ENCODE measurements at places on chromosomes 16 and 17. TPM values are rescaled to one million over a fixed set of nuclear protein-coding genes. Genes with fewer than 3 reads are reported as not detected.

Gene ABCC6
- 3.4 TPM for total RNA-seq

Gene CCDC78
- 0.59 TPM for total RNA-seq

Gene CDH3
- 28.3 TPM for total RNA-seq

Gene DRC3
- 19.9 TPM for total RNA-seq

Gene KRTAP17-1
- not detected for total RNA-seq

Gene KDM8
- total RNA-seq: 4.2 TPM

Gene LHX1
- total RNA-seq: 2.9 TPM

Gene MT2A
- 5.6 TPM for total RNA-seq

Gene CEP295NL
- total RNA-seq: 3.1 TPM

Gene TGFB1I1
- total RNA-seq: 14.3 TPM

Gene CFAP97D1
- total RNA-seq: 0.10 TPM

Gene KCNJ2
- 13.0 TPM for total RNA-seq

Gene MAPT
- total RNA-seq: 48.2 TPM

Gene TP53TG3F
- total RNA-seq: not detected

Gene RPS15A
- 2,682 TPM for total RNA-seq

Gene TEX14
- 0.30 TPM for total RNA-seq

Gene TP53TG3B
- total RNA-seq: not detected

GRCh38 chr17:50027881-50028735 lies 27.8 kb upstream of the ITGA3 start:
- no peak for DNase-seq

GRCh38 chr17:77045441-77046041 lies 95.2 kb upstream of the SEC14L1 start:
- no peak for DNase-seq

- no peak for DNase-seq
Observed at GRCh38 chr17:69605571-69605970, 191.1 kb downstream of the MAP2K6 start.

GRCh38 chr17:73879987-73880386 lies 235.7 kb upstream of the SDK2 start:
- DNase-seq: no peak

DNA sequence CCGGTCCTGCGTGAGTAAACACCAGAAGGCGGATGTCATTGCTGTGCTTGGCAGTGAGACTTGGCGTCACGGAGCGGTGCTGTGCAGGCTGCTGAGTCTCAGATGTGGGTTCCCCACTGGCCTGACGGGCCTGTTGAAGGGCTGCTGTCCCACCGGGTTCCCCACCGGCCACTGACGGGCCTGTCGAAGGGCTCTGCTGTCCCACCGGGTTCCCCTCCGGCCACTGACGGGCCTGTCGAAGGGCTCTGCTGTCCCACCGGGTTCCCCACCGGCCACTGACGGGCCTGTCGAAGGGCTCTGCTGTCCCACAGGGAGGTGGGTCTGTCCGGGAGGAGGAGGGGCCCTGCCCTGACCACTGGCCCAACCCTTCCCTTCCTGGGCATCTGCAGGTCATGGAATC lies 2.8 kb downstream of the HGS start:
- no peak for DNase-seq

DNA sequence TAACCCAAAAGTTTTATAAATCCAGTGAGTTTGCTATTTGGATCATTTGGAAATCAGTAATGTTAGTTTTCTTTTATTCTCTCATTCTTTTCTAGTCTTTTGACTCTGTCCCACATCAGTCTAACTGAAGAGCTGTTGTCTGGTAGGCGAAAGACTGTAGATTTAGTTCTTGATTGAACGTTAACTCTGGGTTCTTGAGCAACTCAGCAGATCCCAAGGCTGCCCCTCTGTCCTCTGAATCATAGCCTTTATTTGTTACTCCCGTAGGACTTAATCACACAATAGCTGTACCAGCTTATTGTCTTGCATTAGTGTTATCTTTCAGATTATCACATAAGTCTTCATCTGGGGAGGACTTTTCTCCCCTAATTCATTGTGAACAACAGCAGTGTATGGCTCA lies 119.3 kb upstream of the TOM1L1 start:
- DNase-seq: no peak

- DNase-seq: no peak
Observed at GRCh38 chr17:42075789-42076188, 22.5 kb downstream of the ZNF385C start.

- DNase-seq: no peak
Observed at GRCh38 chr17:12136646-12137045, 116.0 kb downstream of the MAP2K4 start.

DNA sequence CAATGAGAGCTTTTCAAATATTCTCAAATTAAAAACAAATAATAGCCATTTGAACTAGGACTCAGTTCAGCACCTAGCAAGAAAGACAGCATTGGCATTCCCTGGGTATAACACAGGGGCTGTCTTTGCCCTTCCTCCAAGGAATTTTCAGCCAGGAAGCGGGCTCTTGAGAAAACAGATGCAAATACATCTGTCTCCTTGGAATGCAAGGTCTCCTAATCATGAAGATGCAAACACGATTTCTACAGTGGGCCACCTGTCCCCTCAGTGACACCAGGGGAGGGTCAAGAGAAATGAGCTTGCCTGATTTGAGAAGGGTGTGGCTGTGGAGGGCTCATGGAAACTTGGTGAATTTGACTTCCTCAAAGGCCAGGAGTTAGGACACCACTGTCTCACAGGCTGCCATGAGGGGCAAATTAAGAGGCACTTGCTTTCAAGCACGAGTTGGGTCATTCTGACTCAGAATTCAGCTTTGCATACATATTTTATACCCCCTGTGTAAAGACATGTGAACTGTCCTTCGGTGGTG lies 24.5 kb upstream of the SUPT4H1 start:
- DNase-seq: no peak

DNA sequence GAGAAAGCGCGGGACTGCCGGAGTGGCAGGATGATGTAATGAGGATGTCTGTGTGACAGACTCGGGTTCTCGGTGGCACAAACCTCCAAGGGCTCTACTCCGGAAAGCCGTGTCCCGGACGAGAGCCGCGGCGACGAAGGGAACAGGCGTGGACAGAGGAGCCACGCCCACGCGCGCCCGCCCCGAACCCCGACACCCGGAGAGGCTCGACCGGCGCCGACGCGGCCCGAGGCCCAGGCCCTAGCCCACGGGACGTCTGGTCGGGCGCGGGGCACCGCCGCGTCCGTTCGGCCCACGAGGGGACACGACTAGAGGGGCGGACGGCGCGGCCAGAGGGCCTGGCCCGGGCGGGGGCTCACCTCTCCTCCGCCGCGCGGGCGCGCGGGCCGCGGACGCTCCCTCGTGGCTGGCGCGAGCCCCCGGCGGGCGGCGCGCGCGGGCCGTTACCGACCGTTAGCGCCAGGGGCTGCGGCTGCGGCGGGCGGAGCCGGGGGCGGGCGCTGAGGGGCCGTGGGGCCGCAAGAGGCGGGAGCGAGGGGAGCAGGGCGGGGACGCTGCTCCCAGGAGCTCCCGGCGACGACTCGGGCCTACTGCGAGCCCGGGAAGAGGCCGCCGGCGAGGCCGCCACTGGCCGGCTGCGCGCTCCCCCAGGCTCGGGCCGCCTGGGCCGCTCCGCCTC lies 2.1 kb upstream of the IRX5 start:
- no peak for DNase-seq

- DNase-seq: no peak
Observed at GRCh38 chr17:13273806-13274205, 256.0 kb upstream of the ELAC2 start.

DNA sequence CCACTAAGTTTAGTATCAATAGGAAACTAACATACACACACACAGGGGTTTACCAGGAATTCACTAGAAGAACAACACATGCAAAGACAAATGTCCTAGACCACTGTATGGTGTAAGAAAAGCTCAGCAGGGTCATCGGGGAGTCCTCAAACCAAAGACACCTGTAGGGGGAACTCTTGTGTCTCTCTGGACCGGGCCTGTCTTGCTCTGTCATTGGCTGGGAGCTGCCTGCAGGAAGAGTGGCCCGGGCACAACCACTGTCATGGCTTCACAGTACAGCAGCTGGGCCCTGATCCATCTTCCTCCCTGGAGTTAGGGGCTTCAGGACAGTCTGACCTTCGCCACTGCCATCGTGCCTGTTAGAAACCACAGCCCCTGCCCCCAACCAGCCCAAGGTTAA lies 263.6 kb upstream of the DYNLRB2 start:
- no peak for DNase-seq

- DNase-seq: no peak
Observed at GRCh38 chr16:68652659-68653058, 7.5 kb downstream of the CDH3 start.

DNA sequence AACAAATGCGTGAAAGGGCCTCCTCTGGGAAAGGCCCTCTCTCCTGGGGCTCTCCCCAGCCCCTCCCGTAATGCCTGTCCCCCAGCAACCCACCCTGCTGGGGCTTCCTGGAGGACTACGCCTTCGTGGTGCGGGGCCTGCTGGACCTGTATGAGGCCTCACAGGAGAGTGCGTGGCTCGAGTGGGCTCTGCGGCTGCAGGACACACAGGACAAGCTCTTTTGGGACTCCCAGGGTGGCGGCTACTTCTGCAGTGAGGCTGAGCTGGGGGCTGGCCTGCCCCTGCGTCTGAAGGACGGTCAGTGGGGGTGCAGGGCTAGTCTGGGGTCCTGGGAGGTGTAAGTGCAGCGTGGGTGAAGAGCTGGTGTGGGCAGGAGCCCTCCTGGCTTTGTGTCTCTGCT lies 4.9 kb downstream of the SPATA20 start:
- DNase-seq: no peak

- no peak for DNase-seq
Observed at GRCh38 chr16:87619360-87620200, 17.3 kb downstream of the JPH3 start.

DNA sequence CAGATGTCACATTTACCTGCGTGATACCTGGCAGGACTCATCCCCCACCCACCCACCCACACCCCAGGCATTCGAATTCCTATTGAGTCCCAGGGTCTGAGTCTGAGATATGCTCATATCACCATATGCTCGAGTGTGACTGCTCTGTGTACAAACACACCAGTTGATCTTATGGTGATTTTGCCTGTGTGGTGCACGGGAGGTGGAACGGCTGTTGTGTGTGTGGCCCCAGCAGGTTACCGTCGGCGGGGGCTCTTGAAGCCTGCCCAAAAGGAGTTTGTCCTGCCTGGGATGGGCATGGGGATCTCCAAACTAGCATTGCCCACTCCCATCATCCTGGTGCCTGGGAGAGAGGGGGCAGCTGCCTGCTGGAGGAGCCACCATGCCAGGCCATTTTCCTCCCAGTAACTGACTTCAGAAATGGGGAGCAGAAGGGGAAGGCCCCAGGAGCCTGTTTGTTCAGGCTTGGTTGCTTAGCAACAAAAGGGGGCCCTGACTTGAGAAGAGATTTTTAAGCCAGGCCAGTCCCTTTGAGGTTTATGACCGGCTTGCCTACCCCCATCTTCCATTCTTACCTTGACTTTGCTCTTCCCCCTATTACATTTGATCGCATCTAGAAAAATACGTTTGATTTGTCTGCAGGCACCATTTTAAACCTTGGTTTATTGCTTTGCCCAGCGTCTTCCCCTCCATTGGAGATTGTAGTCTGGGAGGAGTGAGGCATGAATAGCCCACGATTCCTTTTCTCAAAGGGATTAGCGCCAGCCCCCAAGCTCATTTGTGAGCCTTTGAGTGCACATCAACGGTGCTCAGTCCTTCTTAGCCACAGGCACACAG lies 217.7 kb downstream of the CCDC182 start:
- DNase-seq: peak; percentile 85

GRCh38 chr17:7572338-7572587 lies 7.2 kb upstream of the CD68 start:
- no peak for DNase-seq

DNA sequence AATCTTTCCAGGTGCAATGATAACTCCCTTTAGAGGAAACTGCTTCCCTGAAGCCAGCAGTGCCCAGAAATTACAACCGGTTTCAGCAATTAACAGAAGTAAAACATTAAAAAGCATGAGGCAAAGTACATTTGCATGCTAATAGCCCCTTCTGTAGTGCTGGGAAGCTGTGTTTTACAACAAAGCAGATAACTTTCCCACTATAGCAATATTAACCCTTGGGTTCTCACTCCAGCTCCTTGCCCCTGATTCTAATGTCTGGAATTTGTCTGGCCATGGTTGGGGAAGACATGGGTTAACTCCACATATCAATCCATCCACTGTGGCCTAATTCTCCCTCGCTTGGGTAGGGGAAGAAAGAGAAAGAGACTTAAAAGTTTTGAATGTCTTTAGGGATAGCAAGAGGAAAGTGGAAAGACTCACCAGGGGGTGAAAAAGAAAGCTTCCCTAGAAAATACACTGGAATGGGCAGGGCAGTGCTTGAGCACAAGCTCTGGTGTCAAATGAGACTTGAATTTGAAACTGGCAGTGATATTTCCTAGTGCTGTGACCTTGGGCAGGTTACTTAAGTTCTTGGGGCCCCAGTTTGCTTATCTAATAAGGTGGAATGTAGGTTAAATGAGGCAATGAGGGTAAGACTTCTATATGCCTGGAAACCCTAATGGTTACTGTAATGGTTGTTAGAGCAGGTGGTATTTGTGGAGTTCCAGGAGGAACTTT lies 102.0 kb downstream of the SOX9 start:
- no peak for DNase-seq

DNA sequence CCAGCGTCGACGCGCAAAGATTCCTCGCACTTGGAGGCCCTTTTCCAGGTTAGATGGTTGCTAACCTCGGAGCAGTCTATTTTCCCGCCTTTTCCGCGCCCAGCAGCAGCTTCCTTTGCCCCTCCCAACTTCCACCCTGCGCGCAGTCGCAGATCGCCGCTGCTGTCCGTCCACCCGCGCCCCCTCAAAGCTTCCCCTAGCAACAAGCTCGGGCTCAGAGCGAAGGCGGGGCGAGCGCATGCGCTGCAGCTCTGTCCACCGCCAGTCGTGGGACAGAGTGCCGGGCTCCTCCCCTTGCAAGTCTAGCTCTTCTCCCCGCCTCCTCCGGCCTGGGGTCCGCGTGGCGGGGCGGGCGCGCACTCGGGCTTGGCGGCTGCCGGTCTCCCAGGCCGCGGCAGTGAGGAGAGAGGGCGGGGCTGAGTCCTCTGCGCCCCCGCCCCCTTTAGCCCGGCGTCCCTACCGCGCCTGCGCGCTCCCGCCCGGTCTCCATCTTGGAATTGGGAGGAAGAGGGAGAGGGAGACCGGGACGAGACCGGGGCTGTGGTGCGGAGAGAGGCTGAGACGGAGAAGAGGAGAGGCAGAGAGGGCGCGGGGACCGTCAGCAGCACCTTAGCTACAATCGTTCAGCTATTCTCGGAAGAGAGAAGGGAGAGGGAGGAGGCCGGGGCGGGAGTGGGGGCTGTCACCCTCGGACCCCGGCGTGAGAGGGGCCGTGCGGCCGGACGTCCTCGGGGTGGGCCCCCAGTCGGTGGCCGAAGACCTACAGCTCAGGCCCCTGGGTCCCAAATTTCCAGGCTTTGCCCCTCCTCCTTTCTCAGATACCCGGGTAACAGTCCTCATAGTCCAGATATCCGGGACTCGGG lies at the start of gene TAOK2:
TSS of gene TAOK2 (plus strand) at position 485 of the 863 bp plus-strand sequence. CDS start 3,905 bp downstream, outside the sequence.
- peak; percentile 98 for DNase-seq

GRCh38 chr16:12531937-12532336 lies 271.8 kb downstream of the CPPED1 start:
- no peak for DNase-seq

DNA sequence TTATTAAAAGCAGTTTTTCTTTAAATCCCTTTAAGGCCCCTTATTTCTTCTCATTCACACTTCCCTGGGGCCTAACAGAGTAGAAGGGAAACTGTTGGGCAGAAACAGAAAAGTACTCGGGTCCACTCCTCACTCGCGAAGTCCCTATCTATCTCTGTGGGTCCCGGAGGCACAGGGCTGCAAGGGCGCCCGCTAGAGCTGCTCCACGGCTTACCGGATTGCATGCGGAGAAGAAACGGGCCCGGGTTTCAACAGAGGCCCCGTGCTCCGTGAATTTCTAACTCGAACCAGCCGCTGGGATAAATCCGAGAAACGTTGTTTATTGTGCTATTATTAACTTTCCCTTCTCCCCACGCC lies 4.3 kb downstream of the CBLN1 start:
- no peak for DNase-seq

GRCh38 chr16:3938843-3939624 lies 58.5 kb upstream of the CREBBP start:
- no peak for DNase-seq
